Mucosa of descending colon (tissue), 3 donors: ENCODE measurements at places on chromosomes 3 and 15.
A peak's percentile ranks its signal among the peaks of the same experiment; 100 is the strongest.

DNA sequence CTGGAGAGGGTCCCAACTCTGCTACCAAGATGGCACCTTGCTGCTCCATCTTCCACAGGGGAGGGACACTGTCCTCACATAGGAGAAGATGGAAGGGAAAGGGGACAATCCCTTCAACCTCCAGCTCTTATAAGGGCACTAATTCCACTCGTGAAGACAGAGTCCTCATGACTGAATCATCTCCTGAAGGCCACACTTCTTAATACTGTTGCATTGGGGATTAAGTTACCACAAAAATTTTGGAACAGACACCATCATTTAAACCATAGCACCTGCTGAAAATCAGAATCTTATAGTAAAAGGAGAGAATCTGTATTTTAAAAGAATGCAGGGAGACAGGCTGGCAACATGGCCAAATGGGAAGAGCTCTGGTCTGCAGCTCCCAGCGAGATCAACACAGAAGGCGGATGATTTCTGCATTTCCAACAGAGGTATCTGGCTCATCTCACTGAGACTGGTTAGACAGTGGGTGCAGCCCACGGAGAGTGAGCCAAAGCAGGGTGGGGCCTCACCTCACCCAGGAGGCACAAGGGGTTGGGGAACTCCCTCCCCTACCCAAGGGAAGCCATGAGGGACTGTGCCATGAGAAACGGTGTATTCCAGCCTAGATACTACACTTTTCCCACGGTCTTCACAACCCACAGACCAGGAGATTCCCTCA is 69.4 kb upstream of the LIPC start:
- DNase-seq = no peak

- DNase-seq = no peak
Observed at GRCh38 chr3:143252931-143253330, 133.4 kb downstream of the CHST2 start.

GRCh38 chr3:179324270-179324754 is 1.5 kb downstream of the ZNF639 start:
- no peak for DNase-seq

DNA sequence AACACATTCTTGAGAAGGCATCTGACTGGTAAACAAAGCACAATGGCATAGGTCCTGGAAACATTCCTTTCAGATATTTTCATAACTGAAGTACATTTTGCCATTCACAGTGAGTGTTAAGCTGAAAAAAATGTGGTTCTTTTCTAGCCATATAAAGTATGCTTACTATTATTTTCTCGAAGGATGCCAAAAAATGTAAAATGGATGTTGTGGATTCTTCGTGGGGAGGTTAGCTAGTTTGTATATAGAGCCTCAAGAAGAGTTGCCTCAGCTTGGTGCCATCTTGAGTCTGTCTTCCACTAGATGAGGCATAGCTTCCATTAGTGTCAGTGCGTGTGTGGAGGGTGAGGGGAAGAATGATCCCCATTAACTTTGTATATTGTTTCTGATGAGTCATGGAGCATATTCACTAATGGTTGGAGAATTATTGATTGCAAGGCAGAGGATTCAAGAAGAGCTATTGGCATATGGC is 4.1 kb downstream of the MBNL1 start:
- DNase-seq = no peak

DNA sequence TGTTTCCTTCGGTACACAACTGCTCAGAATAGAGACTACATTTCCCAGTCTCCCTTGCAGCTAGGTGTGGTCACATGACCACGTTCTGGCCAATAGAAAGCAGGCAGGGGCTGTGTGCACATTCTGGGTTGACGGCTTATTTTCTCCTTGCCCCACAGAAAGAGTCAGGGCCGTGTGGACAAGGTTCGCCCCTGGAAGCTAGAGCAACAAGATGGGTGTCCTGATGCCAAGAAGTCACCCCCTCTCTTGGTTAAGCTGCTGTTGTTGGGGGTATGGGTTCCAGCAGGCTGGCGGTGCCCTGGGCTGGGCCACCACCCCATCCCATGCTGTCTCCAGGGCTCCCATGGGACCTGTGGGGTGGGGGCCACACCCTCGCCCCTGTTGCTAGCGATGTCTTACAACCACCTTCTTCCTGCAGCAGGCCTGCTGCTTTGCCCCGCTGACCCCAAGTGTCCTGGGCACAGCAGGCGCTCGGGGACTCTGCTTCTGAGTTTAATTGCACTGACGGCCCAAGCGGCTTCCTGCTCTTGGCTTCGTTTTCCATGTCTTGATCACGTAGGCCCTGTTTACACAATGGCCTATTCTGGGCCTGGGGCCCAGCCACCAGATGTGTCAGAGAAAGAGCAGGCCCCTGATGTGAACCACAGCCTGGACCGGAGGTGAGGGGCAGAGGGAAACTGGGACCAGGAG is 24.9 kb downstream of the ABTB1 start:
- peak; percentile 67 for DNase-seq

- no peak for DNase-seq
Observed at GRCh38 chr3:12579905-12580304, 23.0 kb downstream of the MKRN2 start.

DNA sequence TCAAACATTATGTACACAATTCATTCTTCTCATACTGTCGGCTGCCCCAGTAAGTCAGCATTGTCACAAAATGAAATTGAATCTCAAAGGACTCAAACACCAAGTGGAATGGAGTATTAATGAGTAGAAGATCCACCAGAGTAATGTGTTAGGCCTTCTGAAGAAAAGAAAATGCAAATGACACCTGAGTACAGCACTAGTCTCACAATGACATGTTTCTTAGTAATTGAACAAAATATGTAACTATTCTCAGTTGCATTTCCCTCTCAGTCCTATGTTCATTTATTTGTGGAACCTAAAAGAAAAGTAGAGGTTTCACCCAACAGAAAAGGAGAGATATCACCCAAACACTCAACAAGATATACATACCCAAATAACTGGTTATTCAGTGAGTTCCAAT is 283.9 kb upstream of the THBS1 start:
- no peak for DNase-seq

- DNase-seq = peak; percentile 82
Observed at GRCh38 chr15:59691194-59691805, 2.2 kb upstream of the BNIP2 start.

DNA sequence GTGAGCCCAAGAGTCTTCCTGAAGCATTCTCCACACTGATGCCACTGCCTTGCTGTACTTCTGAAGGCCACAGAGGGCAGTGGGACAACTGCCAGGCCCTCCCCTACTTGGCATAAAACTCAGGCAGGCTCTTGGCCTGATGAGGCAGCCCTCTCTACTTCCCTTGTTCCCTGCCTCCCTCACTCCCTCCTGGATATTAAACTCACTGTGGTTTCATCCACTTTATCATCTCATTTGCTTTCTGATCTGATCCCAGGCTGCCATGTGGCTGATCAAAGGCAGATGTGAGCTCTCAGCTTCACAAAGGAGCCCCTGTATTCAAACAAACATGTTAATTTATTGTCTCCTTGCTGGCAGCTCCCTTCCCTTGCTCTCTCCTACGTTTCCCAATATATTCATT is 533.5 kb downstream of the IGSF11 start:
- peak; percentile 60 for DNase-seq

DNA sequence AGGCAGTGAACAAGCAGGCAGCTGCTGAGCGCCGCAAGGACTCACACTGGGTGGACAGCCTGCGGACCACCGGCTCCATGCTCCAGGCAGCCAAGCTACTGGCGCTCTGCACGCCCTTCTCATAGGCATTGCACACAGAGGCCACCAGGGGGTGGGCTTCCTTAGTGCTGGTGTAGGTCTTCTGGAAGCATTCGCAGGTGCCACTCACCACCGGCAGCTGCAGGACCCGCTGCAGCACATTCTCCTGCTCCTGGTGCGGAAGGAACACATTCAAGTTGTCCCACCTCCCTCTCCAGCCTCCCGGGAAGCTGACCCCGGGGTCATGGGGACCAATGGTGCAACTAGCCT is 6.0 kb downstream of the PLIN1 start:
- DNase-seq = no peak
